ENCODE measurements at places on chromosomes 11 and 22. TPM values are rescaled to one million over a fixed set of nuclear protein-coding genes. Genes with fewer than 3 reads are reported as not detected.

GRCh38 chr22:28835630-28836189 is 35.3 kb upstream of the XBP1 start:
- DNase-seq, result no peak

DDX25 gene
- total RNA-seq, result not detected

- no peak for DNase-seq
These were observed 57.9 kb upstream of the PHF21B start for GRCh38 chr22:45067731-45068130.

SCN4B gene
- 11.7 TPM for total RNA-seq

LRRC56 gene
- total RNA-seq, result 0.17 TPM

GRCh38 chr11:100851584-100852152 is 164.6 kb downstream of the ARHGAP42 start:
- no peak for DNase-seq

- no peak for DNase-seq
These were observed 23.7 kb downstream of the PDHX start for GRCh38 chr11:34940026-34940677.

GRCh38 chr11:12694183-12694531 is 19.9 kb downstream of the TEAD1 start:
- DNase-seq, result no peak

All from heart right ventricle (tissue), 16 donors.